H9 (cell line): ENCODE measurements at places on chromosomes 12 and 14.
A peak's percentile ranks its signal among the peaks of the same experiment; 100 is the strongest.

DNA sequence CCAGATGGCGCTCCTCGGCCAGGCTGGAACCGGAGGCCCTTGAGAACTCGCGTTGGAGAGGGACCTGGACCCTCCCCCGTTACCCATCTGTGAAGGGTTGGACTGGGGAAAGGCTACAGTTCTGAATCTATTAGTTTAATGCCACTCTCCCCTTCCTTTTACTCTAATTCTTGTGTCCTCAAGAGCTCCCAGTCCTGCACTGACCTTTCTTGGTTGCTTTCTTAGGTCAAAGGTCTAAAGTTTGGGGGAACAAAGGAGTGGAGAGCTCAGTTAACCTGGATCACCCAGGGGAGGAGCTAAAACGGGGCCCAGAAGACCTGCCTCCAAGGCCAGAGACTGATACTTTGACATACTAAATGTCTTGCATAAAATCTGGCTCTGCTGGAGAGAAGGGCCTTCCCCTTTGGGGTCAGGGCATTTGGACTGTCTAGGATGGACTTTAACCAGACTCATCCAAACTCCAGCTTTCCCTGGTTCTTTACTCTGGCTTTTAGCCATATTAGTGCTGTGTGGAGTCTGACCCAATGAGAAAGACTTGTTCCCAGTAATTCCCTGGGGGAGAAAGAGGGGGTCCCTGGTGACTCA lies 923 bp upstream of the MLF2 start:
- no peak for DNase-seq

DNA sequence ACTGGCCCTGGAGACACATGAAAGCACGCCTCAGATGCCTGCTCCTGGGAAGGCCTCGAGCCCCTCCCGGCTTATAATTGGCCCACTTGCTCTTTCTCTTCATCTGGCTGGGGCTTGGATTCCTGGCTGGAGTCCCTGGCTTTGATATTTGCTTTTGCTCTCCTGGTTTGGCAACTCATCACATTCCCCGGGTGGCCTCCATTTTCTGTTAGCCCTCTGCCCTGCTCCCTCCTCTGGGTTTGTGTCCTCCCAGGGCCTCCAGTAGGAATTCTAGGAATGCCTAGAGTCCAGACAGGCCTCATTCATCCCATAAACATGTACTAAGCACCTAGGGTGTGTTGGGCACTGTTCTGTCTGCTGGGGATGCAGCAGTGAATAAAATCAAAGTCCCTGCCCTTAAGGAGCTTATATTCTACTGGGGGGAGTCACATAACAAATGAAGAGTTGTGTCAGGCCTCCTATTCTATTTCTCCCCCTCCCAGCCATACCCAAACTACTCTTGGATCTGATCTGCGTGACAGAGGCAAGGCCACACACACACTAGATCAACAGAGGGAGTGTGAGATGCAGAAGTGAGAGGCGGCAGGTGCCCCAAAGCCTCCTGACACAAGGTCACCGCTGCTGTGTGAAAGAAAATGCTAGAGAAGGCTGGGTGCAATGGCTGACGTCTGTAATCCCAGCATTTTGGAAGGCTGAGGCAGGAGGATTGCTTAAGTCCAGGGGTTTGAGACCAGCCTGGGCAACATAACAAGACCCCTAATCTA lies 21.3 kb upstream of the TSPAN9 start:
- DNase-seq, result peak; percentile 38

DNA sequence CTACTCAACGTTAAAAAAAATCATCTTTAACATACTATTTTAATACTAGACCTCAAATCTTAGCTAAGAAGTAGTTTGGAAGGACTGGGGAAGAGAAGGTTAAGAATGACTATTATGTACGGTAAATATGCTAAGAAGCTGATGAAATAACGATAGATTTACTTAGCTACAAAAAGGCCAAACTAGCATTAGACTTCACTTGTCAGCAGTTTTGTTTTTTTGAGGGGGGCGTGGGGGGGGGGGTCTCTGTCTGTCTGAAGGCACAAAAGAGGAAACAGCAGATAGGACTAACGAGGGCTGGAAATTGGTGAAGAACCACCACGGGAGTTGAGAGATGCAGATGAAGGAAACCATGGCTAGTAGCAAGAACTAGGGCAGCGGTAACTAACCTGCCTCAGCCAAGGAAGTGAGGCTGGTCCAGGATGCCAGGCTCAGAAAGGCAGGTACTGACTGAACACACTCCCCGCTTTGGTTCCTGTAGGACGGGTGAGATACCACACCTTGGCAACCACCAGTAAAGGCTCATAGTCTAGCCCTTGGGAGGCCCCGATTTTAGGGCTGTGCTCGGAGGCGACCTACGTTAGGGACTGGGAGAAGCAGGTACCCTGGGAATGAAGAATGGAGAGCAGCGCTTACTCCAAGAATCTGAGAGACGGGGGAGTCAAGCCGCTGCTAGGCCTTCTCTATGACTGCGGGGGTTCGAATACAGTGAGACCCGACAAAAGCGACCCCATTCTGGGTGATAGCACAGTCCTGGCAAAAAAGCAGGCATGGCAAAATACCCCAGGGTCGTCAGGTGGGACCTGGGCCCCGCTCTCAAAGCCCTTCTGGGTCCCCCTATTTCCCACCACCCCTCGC lies 675 bp downstream of the NEDD8 start:
- DNase-seq, result no peak

GRCh38 chr12:105706321-105706972 lies 376.0 kb downstream of the C12orf75 start:
- peak; percentile 51 for DNase-seq

DNA sequence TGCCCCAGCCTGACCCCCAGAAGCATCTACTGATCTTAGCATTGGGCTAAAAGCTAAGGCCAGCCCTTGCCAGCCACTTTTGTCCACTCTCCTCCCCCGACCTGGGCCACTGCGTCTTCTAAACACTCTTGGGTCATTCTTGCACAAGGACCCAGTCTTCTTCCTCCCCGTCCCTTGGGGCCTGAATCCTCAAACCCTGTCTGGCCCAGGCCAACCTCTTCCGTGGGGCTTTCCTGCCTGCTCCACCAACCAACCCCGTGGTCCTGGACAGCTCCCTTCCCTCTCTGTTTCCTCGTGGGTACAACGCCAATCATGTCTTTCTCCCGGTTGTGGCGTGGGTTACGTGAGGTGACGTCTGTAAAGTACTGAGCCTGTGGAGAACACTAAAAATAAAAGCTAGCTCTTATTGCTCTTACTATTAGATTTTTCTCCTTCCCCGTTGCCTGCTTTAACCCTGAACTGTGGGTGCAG lies 21.5 kb downstream of the FAM222A start:
- peak; percentile 32 for DNase-seq

GRCh38 chr14:81302638-81303037 lies 81.9 kb upstream of the GTF2A1 start:
- DNase-seq, result no peak

- no peak for DNase-seq
Observed at GRCh38 chr14:54667764-54668163, 100.8 kb downstream of the SAMD4A start.

DNA sequence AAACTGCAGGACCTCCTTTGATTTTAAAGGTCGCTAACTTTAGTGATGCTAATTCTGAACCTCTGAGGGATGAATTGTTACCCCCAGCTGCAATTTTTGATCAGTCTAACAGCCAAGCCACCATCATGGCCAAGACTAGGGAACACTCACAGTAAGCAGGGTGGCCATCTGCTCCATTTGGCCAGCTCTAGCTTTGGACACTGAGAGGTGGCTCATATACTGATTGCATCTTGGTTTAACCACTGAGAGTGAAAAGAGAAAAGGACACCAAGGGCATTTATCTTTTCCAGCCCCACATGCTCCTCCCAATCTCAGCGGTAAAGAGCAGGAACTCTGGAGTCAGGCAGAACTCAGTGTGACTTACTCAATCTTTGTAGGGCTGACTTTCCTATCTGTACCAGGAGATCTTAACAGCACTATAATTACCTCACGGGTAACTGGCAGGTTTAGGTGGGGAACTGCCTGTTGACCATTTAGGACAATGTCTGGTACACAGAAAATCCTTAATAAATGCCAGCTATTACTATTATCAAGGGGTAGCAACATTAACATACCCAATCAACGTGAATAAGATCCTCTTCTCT lies 6.2 kb downstream of the LPCAT3 start:
- no peak for DNase-seq

DNA sequence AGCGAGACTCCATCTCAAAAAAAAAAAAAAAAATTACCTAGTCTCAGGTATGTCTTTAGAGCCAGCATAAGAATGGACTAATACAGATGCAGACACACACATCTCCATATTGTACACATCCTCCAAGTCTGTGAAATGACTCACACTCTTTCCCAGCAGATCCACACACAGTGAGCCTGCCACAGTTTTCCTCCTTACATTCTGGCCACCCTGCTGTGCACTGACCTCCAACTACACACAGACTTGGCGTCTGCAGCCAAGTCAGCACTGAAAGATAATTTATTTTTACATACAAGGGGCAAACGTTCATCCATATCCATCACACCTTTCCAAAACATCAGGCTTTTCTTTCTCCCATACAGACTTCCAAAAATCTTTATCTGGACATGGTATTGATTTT lies 115.9 kb downstream of the SLC25A21 start:
- no peak for DNase-seq

GRCh38 chr12:118429688-118430383 lies 53.5 kb downstream of the SUDS3 start:
- DNase-seq, result no peak

GRCh38 chr12:7145671-7146070 lies 15.5 kb downstream of the CLSTN3 start:
- DNase-seq, result no peak

DNA sequence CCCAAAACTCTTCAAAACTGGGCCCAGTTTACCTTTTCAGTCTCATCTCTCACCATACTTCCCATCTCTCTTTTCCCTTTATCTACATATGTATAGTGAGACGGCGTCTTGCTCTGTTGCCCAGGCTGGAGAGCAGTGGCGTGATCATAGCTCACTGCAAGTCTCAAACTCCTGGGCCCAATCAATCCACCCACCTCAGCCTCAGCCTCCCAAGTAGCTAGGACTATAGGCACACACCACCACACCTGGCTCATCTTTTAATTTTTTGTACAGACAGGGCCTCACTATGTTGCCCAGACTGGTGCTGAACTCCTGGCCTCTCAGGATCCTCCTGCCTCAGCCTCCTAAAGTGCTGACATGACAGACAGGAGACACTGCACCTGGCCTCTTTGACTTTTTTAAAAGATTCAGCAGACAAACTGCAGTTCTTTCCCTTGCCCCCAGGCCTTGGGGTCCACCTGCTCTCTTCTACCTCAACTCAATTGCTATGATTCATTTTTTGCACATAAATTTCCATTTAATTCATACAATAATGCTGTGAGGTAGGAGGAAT lies 33.6 kb downstream of the TFCP2 start:
- no peak for DNase-seq

DNA sequence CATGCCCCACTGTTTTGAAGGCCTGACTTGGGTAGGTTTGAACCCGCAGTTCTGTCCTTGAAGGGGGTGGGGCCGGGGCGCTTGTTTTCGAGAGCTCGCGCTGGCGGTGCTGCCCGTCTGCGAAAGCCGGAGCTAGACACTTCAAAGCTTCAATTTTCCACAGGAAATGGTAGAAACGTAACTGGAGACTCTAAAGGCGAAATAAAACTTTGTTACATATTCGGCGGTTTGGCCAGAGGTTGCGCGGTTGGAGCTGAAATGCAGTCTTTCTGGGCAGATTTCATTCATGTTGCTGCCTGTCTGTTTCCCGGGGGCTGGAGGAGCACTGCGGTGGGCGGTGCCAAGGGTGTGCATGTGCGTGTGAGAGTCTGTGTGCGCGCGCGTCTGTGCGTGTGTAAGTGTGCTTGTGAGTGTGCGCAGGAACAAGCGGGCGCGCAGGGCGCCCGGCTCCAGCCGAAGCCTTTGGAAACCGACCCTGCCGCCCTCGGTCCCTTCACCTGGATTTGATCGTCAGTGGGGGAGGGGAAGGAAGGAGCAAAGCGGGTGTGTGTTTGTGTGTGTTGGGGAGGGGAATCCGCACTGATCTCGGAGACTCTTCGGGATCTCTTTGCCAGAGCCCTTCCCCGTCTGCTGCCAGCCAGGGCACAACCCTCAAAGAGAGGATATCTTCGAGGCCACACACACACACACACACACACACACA lies 227.7 kb upstream of the CRY1 start:
- peak; percentile 70 for DNase-seq

GRCh38 chr12:26112703-26113147 lies 12.1 kb downstream of the BHLHE41 start:
- no peak for DNase-seq

GRCh38 chr12:96986883-96987523 lies 79.9 kb downstream of the NEDD1 start:
- no peak for DNase-seq

DNA sequence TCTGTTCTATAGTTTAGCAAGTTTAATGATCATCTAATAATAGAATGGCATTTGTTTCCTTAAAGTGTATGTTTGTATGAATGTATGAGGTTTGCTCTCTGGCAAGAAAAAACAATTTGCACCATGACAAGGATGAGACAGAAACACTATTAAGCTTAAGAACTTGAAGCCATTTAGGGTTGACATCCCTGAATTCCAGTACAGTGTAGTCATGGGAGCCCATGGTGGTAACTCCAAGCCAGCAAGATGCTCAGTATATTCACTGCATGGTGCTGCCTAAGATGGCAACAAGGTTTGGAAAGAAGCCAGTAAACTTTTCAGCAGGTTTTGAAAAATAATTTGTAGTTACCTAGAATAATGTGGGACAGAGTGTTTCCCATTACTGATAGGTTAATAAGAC lies 158.6 kb downstream of the PRIMA1 start:
- DNase-seq, result no peak

- no peak for DNase-seq
Observed at GRCh38 chr14:106845286-106846087, 1319.1 kb downstream of the TMEM121 start.

DNA sequence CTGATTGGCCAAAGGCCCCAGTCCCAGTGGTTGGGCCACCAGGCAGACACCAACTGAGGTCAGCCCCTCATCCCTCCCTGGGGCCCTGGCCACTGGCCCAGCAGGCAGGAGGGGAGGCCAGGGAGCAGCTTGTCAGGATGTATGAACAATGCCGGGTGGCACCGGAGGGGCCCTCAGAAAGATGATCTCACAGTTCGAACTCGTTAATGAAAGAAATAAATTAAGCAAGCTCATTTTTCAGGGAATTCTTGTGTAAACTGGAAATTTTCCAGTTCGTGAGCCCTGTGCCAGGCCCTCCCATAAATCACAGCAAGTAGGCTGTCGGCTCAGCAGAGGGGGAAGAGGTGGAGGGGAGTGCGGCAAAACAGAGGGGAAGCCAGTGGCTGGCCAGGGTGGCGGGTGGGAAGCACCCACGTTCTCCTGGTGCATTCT lies 177.0 kb upstream of the VASH1 start:
- DNase-seq, result no peak
